Muscle of back (tissue), 13 donors: ENCODE measurements at places on chromosomes 13 and 19. TPM values are rescaled to one million over a fixed set of nuclear protein-coding genes. Genes with fewer than 3 reads are reported as not detected.

Gene CCL25
- polyA plus RNA-seq: not detected

Gene ZNF100
- polyA plus RNA-seq: 10.3 TPM

Gene KBTBD7
- polyA plus RNA-seq: 9.5 TPM

Gene KCNN1
- polyA plus RNA-seq: 1.5 TPM

Gene C19orf85
- polyA plus RNA-seq: not detected

Gene HIF3A
- polyA plus RNA-seq: 112 TPM

Gene ZNF440
- polyA plus RNA-seq: 4.4 TPM

Gene CYP4F2
- polyA plus RNA-seq: not detected
